ENCODE measurements at places on chromosomes 1 and 21. TPM values are rescaled to one million over a fixed set of nuclear protein-coding genes. Genes with fewer than 3 reads are reported as not detected.

Gene FALEC
- 0.82 TPM for polyA plus RNA-seq

Gene TPTE
- polyA plus RNA-seq: 0.04 TPM

Gene PPCS
- polyA plus RNA-seq: 85.5 TPM

Gene CHD5
- 0.22 TPM for polyA plus RNA-seq

Gene PLA2G2D
- polyA plus RNA-seq: 0.04 TPM

Gene VSIG8
- polyA plus RNA-seq: 1.2 TPM

Gene TRPM2
- polyA plus RNA-seq: 0.81 TPM

Gene OR2L5
- not detected for polyA plus RNA-seq

Gene HOOK1
- polyA plus RNA-seq: 60.1 TPM

Gene OR2T29
- not detected for polyA plus RNA-seq

Gene PTBP2
- polyA plus RNA-seq: 57.6 TPM

Gene MTARC1
- 24.6 TPM for polyA plus RNA-seq

Gene RNASEL
- polyA plus RNA-seq: 14.2 TPM

Gene C1orf232
- not detected for polyA plus RNA-seq

Gene AMY1A
- not detected for polyA plus RNA-seq

Gene TBX19
- polyA plus RNA-seq: 1.7 TPM

Gene LMX1A
- polyA plus RNA-seq: not detected

Gene LCE6A
- polyA plus RNA-seq: not detected

Gene SRRM1
- polyA plus RNA-seq: 158 TPM

Gene FCRL6
- 0.19 TPM for polyA plus RNA-seq

Gene ETV3L
- polyA plus RNA-seq: not detected

Gene LINGO4
- not detected for polyA plus RNA-seq

Gene KCNA3
- polyA plus RNA-seq: 0.09 TPM

Gene RIMKLA
- 0.73 TPM for polyA plus RNA-seq

Gene C1orf185
- not detected for polyA plus RNA-seq

Gene LRRC52
- polyA plus RNA-seq: not detected

Gene PAPPA2
- polyA plus RNA-seq: 48.8 TPM

Gene HSPB7
- polyA plus RNA-seq: 3.6 TPM

Gene LCE3E
- not detected for polyA plus RNA-seq

Gene TAS1R1
- not detected for polyA plus RNA-seq

Gene GBP2
- polyA plus RNA-seq: 1.8 TPM

Gene HES2
- polyA plus RNA-seq: 0.33 TPM

Gene SLC22A15
- polyA plus RNA-seq: 4.1 TPM

Gene TMPRSS3
- polyA plus RNA-seq: 1.6 TPM

Gene C8B
- not detected for polyA plus RNA-seq

Gene LRRC38
- polyA plus RNA-seq: not detected

Gene OLFML2B
- 8.5 TPM for polyA plus RNA-seq

Gene CDA
- polyA plus RNA-seq: 5.7 TPM

Gene RNF115
- polyA plus RNA-seq: 22.0 TPM

Gene ATP6V1G3
- 4.4 TPM for polyA plus RNA-seq

Gene PGLYRP4
- polyA plus RNA-seq: not detected

Gene NFYC
- 111 TPM for polyA plus RNA-seq

Gene PRAMEF5
- polyA plus RNA-seq: not detected

Gene UBASH3A
- polyA plus RNA-seq: not detected

Gene MASP2
- 9.6 TPM for polyA plus RNA-seq

Gene SELENOF
- polyA plus RNA-seq: 335 TPM

Gene GPR3
- polyA plus RNA-seq: 0.97 TPM

Gene LIN28A
- polyA plus RNA-seq: 0.06 TPM

Gene OR4F29
- polyA plus RNA-seq: not detected

Gene FBXO2
- 1.7 TPM for polyA plus RNA-seq

Gene CLDN19
- 93.4 TPM for polyA plus RNA-seq

Gene GBP4
- 9.7 TPM for polyA plus RNA-seq

Gene DMBX1
- not detected for polyA plus RNA-seq

Gene LENEP
- 0.42 TPM for polyA plus RNA-seq

Gene TCHH
- polyA plus RNA-seq: not detected

Gene OR6Y1
- not detected for polyA plus RNA-seq

Gene CHODL
- polyA plus RNA-seq: 50.8 TPM

Gene GPBP1L1
- 101 TPM for polyA plus RNA-seq
